ENCODE measurements at places on chromosomes 11 and 22. TPM values are rescaled to one million over a fixed set of nuclear protein-coding genes. Genes with fewer than 3 reads are reported as not detected.
A peak's percentile ranks its signal among the peaks of the same experiment; 100 is the strongest.

Gene MRGPRX2
- not detected for total RNA-seq

- H3K4me1 ChIP-seq, result peaks cover 23% of the 10 kb centered on the region
- H3K36me3 ChIP-seq, result no peaks in the 10 kb centered on the region
- no peak for DNase-seq
These were observed 167.1 kb upstream of the NARS2 start for GRCh38 chr11:78741741-78742140.

DNA sequence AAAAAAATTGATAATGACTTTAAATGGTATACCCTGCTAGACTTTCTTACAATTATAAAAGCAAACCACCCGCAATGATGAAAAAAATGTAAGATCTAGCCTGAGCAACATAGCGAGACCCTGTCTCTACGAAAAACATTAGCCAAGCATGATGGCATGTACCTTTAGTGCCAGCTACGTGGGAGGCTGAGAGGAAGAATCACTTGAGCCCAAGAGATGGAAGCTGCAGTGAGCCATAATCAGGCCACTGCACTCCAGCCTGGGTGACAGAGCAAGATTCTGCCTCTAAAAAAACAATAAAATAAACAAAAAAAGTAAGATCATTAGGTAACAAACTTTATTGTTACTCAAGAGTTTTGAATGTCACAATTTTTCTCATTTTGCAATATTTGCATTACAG lies 39.2 kb downstream of the KMT5B start:
- peak overlapping the region; percentile 96 for H3K27ac ChIP-seq
- peaks cover 30% of the 10 kb centered on the region for H3K4me1 ChIP-seq
- H3K27me3 ChIP-seq, result no peaks in the 10 kb centered on the region
- no peak overlapping the region for H3K4me3 ChIP-seq
- H3K36me3 ChIP-seq, result peaks cover 41% of the 10 kb centered on the region
- peak; percentile 91 for DNase-seq

Gene PCNX3
- total RNA-seq, result 54.2 TPM

- no peaks in the 10 kb centered on the region for H3K36me3 ChIP-seq
- H3K4me3 ChIP-seq, result no peak overlapping the region
- H3K4me1 ChIP-seq, result peaks cover 9% of the 10 kb centered on the region
- DNase-seq, result no peak
- no peaks in the 10 kb centered on the region for H3K27me3 ChIP-seq
These were observed 238.8 kb downstream of the TBC1D22A start for GRCh38 chr22:47001288-47001687.

- no peaks in the 10 kb centered on the region for H3K27me3 ChIP-seq
- H3K4me3 ChIP-seq, result no peak overlapping the region
- no peak overlapping the region for H3K27ac ChIP-seq
- DNase-seq, result no peak
- no peaks in the 10 kb centered on the region for H3K36me3 ChIP-seq
- H3K4me1 ChIP-seq, result peaks cover 21% of the 10 kb centered on the region
These were observed 320.9 kb downstream of the SHANK2 start for GRCh38 chr11:70931430-70931829.

- H3K36me3 ChIP-seq, result no peaks in the 10 kb centered on the region
- H3K4me1 ChIP-seq, result no peaks in the 10 kb centered on the region
- DNase-seq, result no peak
- no peaks in the 10 kb centered on the region for H3K27me3 ChIP-seq
These were observed 2.4 kb upstream of the TNNT3 start for GRCh38 chr11:1916986-1917522.

GRCh38 chr11:48170241-48171233 lies 46.1 kb upstream of the OR4B1 start:
- no peaks in the 10 kb centered on the region for H3K36me3 ChIP-seq
- no peak for DNase-seq
- H3K4me3 ChIP-seq, result no peak overlapping the region
- no peaks in the 10 kb centered on the region for H3K27me3 ChIP-seq
- H3K4me1 ChIP-seq, result peaks cover 7% of the 10 kb centered on the region

- no peak for DNase-seq
- no peak overlapping the region for H3K4me3 ChIP-seq
- no peaks in the 10 kb centered on the region for H3K27me3 ChIP-seq
- no peak overlapping the region for H3K27ac ChIP-seq
- H3K36me3 ChIP-seq, result no peaks in the 10 kb centered on the region
These were observed 965.7 kb upstream of the FAT3 start for GRCh38 chr11:91258876-91259275.

Gene OR9G4
- total RNA-seq, result not detected

Gene SLC22A6
- total RNA-seq, result not detected

DNA sequence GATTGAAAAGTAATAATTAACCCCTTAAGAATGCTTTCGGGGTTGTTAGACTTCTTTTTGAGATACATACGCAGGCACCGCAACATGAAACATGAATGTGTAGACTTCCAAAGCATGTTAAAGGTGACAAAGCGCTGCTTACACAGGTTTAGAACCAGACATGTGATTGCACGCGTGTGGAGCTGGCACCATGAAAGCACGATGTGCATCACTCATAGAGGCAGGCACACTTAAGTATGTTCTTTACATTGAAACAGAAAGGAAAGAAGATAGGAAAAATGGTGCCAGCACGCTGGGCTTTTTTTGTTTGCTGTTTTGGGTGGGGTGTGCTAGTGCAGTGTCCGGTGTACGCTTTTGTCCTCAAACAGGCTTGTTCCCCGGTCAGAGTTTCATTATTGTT lies 83.6 kb upstream of the PPARA start:
- H3K36me3 ChIP-seq, result no peaks in the 10 kb centered on the region
- H3K27ac ChIP-seq, result peak overlapping the region; percentile 98
- no peak overlapping the region for H3K4me3 ChIP-seq
- H3K4me1 ChIP-seq, result peaks cover 39% of the 10 kb centered on the region
- DNase-seq, result no peak
- H3K27me3 ChIP-seq, result no peaks in the 10 kb centered on the region

- H3K27me3 ChIP-seq, result no peaks in the 10 kb centered on the region
- H3K27ac ChIP-seq, result no peak overlapping the region
- DNase-seq, result no peak
- H3K4me3 ChIP-seq, result no peak overlapping the region
- H3K4me1 ChIP-seq, result peaks cover 7% of the 10 kb centered on the region
- H3K36me3 ChIP-seq, result peaks cover 5% of the 10 kb centered on the region
These were observed 100.0 kb upstream of the OR4B1 start for GRCh38 chr11:48116437-48117228.

Gene RTN4R
- total RNA-seq, result 7.2 TPM

Gene POU2AF1
- not detected for total RNA-seq

- no peaks in the 10 kb centered on the region for H3K27me3 ChIP-seq
- no peak for DNase-seq
- H3K27ac ChIP-seq, result no peak overlapping the region
- H3K4me1 ChIP-seq, result peaks cover 32% of the 10 kb centered on the region
These were observed 30.6 kb downstream of the MCHR1 start for GRCh38 chr22:40709752-40710413.

- peaks cover 19% of the 10 kb centered on the region for H3K4me1 ChIP-seq
- H3K36me3 ChIP-seq, result peaks cover 23% of the 10 kb centered on the region
- no peaks in the 10 kb centered on the region for H3K27me3 ChIP-seq
- H3K4me3 ChIP-seq, result no peak overlapping the region
- DNase-seq, result no peak
These were observed 6.1 kb downstream of the MICALL1 start for GRCh38 chr22:37912171-37912570.

Gene CALCA
- not detected for total RNA-seq

- H3K4me1 ChIP-seq, result no peaks in the 10 kb centered on the region
- H3K27me3 ChIP-seq, result no peaks in the 10 kb centered on the region
- no peak overlapping the region for H3K27ac ChIP-seq
- peaks cover 3% of the 10 kb centered on the region for H3K36me3 ChIP-seq
These were observed 6.2 kb upstream of the RGL4 start for GRCh38 chr22:23684561-23685031.

- no peak overlapping the region for H3K4me3 ChIP-seq
- no peak for DNase-seq
- H3K36me3 ChIP-seq, result no peaks in the 10 kb centered on the region
- H3K27me3 ChIP-seq, result no peaks in the 10 kb centered on the region
These were observed 188.1 kb downstream of the MYO18B start for GRCh38 chr22:25930083-25930482.

DNA sequence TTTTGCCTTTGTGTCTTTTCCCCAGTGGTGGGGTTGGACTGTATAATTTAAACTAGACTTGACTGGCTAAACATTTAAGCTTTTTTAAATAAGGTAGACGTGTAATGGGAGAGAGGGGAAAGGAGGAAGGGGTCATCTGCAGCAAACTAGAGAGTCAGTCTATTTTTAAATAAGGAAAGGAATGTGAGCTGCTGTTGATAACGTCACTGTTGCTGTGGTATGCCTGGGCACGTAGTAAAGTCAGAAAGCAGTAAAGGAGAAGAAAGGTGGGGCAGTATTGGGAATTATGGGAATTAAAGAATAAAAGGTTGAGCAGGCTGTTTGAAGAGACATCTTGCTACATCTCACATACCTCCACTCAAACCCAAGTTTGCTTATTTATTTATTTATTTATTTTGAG lies 80.4 kb upstream of the FSHB start:
- no peaks in the 10 kb centered on the region for H3K36me3 ChIP-seq
- no peak overlapping the region for H3K4me3 ChIP-seq
- H3K27ac ChIP-seq, result no peak overlapping the region
- DNase-seq, result no peak

- no peak for DNase-seq
- H3K4me1 ChIP-seq, result peaks cover 23% of the 10 kb centered on the region
- no peak overlapping the region for H3K4me3 ChIP-seq
- no peaks in the 10 kb centered on the region for H3K36me3 ChIP-seq
- H3K27me3 ChIP-seq, result no peaks in the 10 kb centered on the region
These were observed 7.6 kb downstream of the ATXN10 start for GRCh38 chr22:45678961-45679912.

- no peaks in the 10 kb centered on the region for H3K4me1 ChIP-seq
- DNase-seq, result no peak
- no peaks in the 10 kb centered on the region for H3K36me3 ChIP-seq
- no peaks in the 10 kb centered on the region for H3K27me3 ChIP-seq
These were observed 20.2 kb downstream of the RPS6KA4 start for GRCh38 chr11:64379160-64379559.

- no peak overlapping the region for H3K4me3 ChIP-seq
- H3K27ac ChIP-seq, result no peak overlapping the region
- H3K36me3 ChIP-seq, result no peaks in the 10 kb centered on the region
- no peaks in the 10 kb centered on the region for H3K27me3 ChIP-seq
These were observed 595.2 kb downstream of the BRD1 start for GRCh38 chr22:49232319-49233067.

Gene SLC6A5
- not detected for total RNA-seq

DNA sequence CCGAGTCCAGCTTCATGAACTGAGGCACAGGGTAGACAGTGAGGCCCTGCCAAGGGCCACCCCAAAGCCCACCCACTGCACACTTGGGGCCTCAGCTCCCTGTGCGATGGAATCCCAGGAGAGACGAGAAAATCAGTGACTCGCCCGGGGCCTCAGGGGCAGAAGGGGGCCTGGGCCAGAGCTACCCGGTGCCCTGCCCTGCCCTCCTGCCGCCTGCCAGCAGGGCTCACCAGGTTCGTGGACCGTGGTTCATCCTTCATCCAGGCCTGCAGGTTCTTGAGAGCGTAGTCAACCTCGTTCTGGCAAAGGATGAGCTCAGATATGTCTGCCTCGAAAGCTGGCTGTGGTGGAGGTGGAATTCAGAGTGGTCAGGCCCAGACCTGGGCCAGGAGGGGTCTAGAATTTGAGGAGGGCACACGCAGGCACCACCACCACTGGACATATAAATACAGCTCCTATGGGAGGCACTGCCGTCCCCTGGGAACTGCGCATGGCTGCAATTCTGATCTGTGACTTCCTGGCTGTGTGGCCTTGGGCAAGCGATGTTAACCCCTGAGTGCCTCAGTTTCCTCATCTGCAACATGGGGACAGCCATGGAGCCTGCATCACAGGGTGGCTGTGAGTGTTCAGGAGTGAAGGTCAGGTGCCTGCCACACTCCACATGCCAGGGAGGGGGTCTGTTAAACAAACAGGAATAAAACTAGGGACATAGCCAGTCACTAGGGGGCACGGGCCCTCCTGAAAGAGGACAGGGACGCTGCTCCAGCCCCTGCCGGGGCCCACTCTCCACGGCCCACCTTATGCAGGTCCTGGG lies 7.5 kb downstream of the ALDH3B2 start:
- H3K4me1 ChIP-seq, result no peaks in the 10 kb centered on the region
- no peak overlapping the region for H3K27ac ChIP-seq
- no peaks in the 10 kb centered on the region for H3K36me3 ChIP-seq
- H3K4me3 ChIP-seq, result no peak overlapping the region
- DNase-seq, result no peak

DNA sequence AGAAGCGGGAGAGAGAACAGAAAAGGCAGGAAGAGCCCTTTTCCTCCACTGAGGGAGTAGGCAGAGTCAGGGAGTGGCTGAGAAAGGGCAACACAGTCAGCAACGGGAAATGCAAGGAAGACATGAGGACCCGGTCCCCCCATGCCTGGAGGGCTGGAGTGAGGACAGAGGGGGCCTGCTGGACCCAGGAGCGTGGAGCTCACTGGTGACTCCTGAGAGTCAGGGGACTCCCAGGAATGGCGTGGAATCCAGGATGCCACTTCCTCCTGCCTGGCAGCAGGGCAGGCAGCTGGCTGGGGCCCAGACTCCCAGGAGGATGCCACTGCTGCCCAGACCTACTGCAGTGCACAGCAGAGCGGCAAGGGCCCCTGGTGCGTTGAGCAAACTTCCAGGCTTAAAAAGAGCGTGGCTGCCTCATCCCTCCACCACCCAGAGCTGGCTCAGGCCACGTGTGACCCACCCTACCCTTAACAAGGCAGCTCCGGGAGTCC lies 11.3 kb downstream of the C11orf21 start:
- H3K4me1 ChIP-seq, result no peaks in the 10 kb centered on the region
- H3K27me3 ChIP-seq, result no peaks in the 10 kb centered on the region
- no peaks in the 10 kb centered on the region for H3K36me3 ChIP-seq
- no peak overlapping the region for H3K27ac ChIP-seq
- H3K4me3 ChIP-seq, result no peak overlapping the region
- peak; percentile 45 for DNase-seq

- peaks cover 17% of the 10 kb centered on the region for H3K36me3 ChIP-seq
- no peak for DNase-seq
These were observed 14.3 kb downstream of the TCIRG1 start for GRCh38 chr11:68053117-68053516.

Gene MUC5AC
- total RNA-seq, result not detected

DNA sequence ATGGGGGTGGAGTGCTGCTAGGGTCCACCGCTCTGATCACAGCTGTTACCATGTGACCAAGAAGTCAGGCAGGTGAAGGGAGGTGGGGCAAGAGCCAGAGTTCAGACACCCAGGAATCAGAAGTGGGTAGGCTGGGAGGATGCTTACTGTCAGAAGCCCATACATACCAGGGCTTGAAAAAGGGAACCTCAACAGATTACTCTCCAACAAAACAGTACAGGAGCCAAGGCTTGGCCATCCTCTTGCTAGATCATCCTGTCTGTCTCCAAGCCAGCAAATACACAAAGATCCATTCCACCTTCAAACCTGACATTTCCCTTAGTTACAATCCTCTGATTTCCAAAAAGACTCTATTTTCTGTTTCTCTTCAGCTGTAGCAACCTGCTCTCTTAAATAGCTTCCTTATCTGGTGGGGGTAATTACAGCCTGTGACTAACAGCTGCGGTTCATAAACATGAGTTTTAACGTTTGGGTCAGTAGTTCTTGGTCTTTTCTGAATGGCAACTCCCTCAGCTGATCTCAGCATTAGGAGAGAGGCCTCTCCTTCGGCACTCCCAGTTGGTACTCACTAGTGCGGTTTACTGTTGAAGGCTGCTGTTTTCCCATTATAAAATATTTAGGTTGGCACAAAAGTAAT lies 31.1 kb upstream of the WT1 start:
- no peak overlapping the region for H3K4me3 ChIP-seq
- no peak for DNase-seq
- H3K36me3 ChIP-seq, result no peaks in the 10 kb centered on the region
- no peaks in the 10 kb centered on the region for H3K27me3 ChIP-seq
- H3K4me1 ChIP-seq, result no peaks in the 10 kb centered on the region

- no peaks in the 10 kb centered on the region for H3K36me3 ChIP-seq
- no peaks in the 10 kb centered on the region for H3K27me3 ChIP-seq
- no peak overlapping the region for H3K27ac ChIP-seq
- no peak for DNase-seq
- H3K4me3 ChIP-seq, result no peak overlapping the region
These were observed 232.9 kb downstream of the ETS1 start for GRCh38 chr11:128354476-128354875.
